Right cardiac atrium (tissue), 5 donors: ENCODE measurements at places on chromosomes 3 and 15. TPM values are rescaled to one million over a fixed set of nuclear protein-coding genes. Genes with fewer than 3 reads are reported as not detected.
A peak's percentile ranks its signal among the peaks of the same experiment; 100 is the strongest.

- DNase-seq, result no peak
These were observed 75.3 kb upstream of the NUDT16 start for GRCh38 chr3:131306242-131306641.

GRCh38 chr3:196712514-196713413 lies 587 bp downstream of the PIGX start:
- DNase-seq, result peak; percentile 89

DNA sequence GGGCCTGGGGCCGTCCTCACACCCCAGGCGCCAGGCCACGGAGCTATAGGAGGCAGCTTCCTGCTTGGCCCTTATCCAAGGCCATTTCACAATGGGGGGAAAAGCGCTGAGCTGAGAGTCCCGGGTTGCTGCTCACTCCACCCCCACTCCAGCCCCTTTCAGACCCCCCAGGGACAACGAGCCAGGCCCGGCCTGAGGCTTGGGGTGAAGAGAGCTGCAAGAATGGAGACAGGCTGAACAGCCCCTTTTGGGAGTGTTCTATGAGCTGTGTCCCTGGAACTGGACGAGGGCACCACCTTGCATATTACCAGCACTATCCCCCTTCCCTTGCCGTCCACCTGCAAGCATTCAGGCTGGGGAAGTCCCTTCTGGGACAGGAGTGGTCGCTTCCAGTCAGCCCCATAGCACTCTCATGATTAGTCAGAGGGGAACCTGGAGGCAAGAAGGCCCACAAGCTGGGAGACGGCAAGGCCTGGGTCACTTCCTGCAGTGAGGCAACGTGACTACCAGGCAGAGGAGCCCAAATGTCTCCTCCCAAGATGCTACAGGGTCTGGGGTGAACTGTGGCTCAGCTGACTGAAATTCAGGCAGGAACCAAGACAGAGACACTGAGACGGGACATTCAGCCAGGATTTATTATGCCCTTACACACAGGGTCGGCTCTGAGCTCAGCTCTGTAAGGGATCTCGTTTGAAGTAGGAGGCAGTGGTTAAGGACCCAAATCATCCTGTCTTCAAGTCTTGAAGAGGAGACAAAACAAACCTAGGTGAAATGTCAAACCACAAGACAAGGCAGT lies 8.6 kb upstream of the SRP14 start:
- DNase-seq, result peak; percentile 79

- DNase-seq, result no peak
These were observed 24.5 kb upstream of the PLA2G4D start for GRCh38 chr15:42118650-42119445.

DNA sequence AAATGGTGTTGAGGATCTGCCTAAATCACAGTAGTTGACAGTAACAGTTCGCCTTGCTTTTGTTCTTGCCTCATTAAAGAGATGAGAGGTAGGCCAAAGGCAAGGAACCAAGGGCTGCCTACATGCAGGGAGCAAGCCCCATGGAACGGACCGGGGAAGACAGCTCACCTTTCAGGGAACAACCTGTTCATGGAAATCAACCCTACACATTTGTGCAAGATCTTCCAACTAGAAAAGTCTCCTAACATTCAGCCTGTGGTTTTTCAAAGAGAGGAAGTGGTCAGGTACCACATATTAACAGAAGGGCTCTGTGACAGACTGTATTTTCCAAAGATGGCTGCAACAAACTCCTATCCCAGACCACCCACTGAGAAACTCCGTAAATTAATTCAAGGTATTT lies 1031.8 kb upstream of the NR2F2 start:
- DNase-seq, result no peak

DNA sequence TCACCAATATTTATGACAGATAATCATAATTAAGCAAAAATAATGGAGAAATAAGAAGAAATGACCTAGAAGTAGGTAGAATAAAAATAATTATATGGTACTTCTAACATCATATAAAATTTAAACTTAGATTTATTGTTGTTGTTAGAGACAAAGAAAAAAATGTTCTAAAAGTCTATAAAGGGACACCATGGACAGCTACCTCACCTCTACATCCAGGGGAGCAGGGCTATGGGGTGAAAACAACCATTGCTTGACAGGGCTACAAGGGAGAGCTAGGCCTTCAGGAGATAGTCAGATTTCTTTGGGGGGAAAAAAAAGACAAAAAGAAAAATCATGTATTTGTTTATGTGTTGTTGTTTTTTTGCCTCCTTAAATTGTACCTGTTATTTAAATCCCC lies 841.9 kb downstream of the VGLL3 start:
- no peak for DNase-seq

- peak; percentile 40 for DNase-seq
These were observed 26.2 kb upstream of the TFG start for GRCh38 chr3:100682854-100683760.

DNA sequence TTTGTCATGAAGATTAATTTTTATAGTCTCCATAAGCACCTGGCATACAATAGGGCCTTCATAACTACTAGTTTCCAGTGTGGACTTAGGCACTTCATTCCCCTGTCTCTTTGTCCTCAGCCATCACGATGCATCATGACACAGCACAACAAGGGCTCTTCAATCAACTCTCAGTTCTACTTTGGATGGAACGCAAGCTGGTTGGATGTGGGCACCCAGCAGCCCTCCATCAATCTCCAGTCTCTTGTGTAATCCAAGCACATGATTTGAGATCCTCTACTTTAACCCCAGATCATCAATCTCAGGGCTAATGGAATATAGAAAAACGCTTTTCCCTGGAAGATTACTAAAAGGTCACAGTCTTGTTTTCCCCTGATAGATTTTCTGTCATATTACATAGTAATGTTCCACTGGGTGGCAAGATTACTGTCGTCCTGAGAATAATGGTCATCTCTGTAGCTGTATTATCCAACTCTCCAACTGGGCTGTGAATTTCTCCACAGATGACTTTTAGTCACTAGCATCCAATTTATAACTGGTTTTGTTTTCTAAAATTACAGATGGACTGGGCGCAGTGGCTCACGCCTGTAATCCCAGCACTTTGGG lies 22.9 kb upstream of the CHRNA7 start:
- no peak for DNase-seq

GRCh38 chr15:63994073-63994600 lies 52.1 kb downstream of the DAPK2 start:
- no peak for DNase-seq

DNA sequence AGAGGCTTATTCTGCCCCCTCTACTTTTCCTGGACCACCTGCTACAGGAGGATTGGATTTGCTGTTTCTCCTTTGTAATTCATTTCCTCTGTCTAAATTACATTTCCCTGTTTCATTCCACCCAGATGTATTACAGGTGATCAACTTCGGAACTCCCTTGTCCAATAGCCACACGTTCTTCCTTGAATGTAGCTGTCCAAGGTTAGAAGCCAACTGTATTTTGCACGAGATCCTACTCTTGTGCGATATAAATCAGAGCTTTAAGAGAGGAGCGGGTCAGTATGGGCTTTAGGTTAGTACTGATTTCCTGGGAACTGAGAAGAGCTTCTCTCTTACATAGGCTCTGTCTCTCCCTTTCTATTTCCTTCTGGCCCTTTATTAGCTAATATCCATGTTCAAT lies 20.5 kb downstream of the GJD2 start:
- DNase-seq, result no peak

DNA sequence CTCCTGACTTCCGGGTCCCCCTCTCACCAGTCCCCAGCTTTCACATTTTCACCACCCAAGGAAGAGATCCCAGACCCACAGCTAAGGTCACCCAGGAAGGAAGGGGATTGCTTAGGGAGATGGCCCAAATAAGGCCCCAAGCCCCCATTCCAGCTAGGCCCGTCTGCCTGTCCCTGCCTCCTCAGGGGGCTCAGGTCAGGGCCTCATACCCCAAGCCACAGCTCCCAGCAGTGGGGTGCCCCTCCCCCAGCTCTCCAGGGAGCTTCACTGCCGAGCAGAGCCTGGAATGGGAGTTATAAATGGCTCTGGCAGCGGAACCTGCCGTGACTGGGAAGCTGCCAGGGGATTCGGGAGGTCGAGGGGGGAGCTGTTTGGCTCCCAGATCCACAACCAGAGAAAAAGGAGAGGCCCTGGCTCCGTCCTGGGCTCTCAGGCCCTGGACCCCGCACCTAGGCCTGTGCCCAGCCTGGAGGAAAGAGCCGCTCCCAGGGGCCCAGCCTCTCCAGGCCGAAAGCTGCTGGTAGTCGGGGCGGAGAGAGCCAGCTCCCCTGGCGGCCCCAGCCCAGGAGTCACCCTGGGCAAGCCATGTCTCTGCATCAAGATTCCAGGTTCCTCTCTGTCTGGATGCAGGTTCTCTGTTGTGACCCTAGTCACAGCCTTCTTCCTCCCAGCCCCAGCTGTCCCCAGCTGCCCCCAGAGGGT lies 550 bp downstream of the CCDC9B start:
- DNase-seq, result peak; percentile 95

DNA sequence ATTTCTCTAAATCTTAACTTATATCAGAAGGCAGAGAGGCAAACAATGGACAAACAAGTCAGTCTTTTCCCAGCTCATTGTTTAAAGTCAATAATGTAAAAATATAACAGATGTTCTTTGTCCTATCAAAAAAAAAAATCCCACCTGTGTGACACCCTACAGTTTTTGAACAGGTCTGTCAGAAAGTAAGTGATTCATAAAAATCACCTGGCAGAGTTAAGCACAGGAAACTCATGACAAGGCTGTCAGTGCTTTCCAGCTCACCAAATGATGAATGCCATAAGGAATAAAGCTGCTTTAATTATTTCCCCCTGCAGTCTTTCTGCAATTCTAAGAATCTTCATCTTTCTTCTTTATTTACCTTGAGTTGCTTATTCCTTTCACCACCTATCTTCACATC lies 30.3 kb downstream of the ROBO1 start:
- no peak for DNase-seq

DNA sequence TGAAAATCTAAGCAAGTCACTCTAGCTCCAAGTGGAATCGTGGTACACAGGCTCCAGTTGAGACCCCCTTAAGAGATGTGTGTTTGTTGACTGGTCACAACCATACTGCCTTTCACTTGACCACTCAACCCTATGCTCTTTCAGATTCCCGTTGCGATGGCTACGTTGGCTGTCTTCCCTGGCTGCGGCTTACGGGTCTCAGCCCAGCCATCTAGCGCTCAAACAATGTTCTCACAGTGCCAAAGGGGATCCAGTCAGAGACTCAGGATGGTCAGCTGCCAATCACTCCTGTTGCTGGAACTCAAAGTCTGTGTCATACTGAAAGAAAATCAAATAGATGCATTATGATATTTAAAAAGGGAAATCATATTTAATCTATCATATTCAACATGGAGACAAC lies 237.6 kb downstream of the ITPR1 start:
- peak; percentile 60 for DNase-seq

DNA sequence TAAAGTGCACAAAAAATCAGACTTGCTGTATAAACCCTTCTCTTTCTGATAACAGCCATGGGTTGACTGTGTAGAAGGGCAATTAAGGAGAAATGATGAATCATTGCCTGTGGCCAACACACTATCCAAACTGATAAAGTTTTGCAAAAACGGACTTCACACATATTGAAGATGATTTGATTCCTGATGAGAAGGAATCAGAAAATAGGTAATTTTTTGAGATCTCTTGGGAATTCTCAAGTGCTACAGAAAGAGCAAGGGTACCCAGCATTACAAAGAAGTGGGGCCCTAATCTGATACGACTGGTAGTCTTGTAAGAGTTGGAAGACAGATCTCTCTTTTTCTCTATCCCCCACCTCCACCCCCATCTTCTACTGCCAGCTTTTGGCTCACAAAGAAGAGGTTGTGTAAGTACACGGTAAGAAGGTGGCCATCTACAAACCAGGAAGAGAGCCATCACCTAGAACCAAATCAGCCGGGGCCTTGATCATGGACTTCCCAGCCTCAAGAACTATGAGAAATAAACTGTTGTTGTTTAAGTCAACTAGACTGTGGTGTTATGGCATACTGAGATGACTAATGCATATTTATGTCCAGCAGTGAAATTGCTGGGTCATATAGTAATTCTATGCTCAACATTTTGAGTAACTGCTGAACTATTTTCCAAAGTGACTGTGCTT lies 254.7 kb downstream of the EDEM1 start:
- DNase-seq, result no peak

DNA sequence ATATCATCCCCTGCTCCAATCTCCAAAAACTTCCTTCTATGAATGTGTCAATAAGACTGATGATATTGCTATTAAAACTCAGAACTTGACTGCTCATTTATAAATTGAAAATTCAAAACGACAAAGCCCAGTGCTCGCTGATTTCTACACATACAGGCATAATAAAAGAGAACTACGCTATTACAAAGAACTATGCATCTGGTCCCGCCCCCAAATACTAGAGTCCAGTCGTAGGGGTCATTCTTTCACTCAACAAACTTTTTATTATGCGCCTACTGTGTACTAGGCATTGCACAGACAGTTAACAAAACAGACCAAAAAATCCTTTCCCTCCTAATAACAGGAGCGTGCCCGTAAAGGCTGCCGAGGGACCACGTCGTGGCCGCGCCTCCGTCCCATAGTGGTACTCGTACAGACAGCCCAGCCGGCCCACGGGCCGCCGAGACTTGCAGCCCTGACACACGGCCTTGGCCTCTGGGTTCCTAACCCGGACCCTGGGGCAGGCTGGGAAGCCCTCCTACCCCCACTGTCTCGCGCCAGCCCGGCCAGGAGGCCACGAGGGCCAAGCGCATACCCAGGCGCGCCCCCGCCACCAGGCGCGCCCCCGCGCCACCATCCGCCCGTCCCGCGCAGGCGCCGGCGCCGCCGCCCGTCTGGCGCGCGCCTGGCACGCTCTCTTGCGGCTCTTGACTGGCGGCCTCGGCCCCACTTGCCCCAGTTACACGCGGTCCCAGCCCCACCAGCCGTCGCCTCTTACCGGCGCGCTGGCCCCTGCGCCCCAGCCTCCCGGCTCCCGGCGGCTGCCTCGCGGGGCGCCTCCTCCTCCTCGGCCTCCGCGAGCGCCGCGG lies 757 bp downstream of the AVEN start:
- DNase-seq, result peak; percentile 92

The CIDEC gene
- 8.4 TPM for total RNA-seq

The VEPH1 gene
- not detected for total RNA-seq

The TRIM42 gene
- not detected for total RNA-seq

The BNC1 gene
- 0.79 TPM for total RNA-seq

The NAA50 gene
- 61.8 TPM for total RNA-seq

The HYAL1 gene
- total RNA-seq, result 17.8 TPM

The OR5K2 gene
- total RNA-seq, result not detected

The ACVR2B gene
- 5.2 TPM for total RNA-seq

The CLRN1 gene
- total RNA-seq, result not detected

The GOLGA8S gene
- 0.86 TPM for total RNA-seq

The FAM107A gene
- 60.2 TPM for total RNA-seq
